Small intestine (tissue), 16 donors: ENCODE measurements at places on chromosomes 2 and 18. TPM values are rescaled to one million over a fixed set of nuclear protein-coding genes. Genes with fewer than 3 reads are reported as not detected.

DNA sequence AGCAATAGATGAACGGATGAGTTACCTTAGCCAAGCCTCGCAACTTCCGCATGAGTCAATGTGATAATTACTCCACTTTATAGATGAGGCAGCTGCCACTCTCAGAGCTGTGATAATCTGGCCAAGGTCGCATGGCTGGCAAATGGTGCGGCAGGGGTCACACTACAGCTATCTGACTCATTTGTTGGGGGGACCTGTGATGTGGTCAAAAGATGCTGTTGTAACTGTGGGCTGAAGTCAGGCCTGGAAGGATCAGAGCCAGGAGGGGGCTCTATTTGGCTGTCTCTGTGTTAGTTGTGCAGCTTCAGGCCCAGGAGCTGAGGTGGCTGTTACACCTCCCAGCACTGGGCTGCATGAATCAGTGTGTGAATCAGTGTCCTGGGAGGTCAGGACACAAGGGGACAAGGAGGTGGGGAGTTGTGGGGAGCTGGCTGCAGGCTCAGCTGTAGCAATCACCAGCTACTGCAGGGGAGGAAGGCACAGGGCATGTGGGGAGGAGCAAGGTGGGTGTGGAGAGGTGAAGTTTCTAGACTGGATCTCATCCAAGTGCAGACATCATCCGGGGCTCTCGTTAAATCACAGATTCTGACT lies 33.1 kb downstream of the NGEF start:
- peak; percentile 81 for DNase-seq

DNA sequence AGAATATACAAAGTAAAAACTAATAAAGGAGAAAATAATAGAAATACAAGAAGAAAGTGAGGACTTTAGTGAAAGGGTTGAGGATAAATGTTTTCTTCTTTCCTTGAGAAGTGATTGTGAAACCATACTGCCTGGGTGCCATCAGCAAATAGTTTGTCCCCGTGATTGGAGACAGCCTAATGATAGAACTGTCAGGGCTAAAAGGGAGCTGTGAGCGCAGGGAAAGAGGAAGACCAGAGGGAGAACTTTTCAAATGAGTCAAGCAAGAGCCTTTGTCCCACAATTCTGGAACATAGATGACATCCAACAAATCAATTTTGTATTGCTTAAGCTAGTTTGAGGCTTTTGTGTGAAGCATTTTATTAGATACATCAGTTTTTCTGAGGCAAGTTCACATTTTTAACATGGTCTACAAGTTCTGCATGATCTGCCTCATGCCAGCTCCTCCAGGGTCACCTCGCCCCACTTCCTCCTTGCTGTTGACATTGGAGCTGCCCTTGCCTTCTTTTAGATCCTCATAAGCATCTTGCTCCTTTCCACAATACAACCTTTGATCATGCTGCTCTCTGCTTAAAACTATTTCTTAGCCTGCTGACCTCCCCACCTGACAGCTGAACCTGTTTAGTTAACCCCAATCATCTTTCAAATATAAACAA lies 213.4 kb upstream of the REG3G start:
- DNase-seq: no peak

DNA sequence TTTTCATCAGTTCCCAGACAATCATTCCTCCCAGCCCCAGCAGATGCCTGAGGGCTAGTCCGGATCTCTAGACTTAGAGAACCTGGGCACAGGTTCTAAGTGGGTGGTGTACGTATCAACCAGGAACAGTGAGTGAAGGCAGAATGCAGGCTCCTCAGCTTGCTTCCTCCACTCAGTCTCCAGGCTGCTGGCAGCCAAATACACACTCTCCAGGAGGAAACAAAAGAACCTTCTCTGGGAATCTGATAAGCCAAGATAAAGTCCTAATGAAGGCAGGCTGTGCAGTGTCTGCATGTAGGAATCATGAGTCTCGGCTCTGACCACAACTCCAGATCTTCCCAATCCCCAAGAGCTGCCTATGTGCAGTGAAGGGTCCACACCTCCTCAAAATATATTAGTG lies 245.7 kb downstream of the SP3 start:
- peak; percentile 24 for DNase-seq

The DSG2 gene
- polyA plus RNA-seq: 66.9 TPM

GRCh38 chr18:22536558-22536957 lies 118.8 kb upstream of the CTAGE1 start:
- DNase-seq: no peak

The PSMA8 gene
- polyA plus RNA-seq: not detected

- DNase-seq: no peak
Observed at GRCh38 chr2:17915099-17915498, 36.6 kb downstream of the KCNS3 start.

DNA sequence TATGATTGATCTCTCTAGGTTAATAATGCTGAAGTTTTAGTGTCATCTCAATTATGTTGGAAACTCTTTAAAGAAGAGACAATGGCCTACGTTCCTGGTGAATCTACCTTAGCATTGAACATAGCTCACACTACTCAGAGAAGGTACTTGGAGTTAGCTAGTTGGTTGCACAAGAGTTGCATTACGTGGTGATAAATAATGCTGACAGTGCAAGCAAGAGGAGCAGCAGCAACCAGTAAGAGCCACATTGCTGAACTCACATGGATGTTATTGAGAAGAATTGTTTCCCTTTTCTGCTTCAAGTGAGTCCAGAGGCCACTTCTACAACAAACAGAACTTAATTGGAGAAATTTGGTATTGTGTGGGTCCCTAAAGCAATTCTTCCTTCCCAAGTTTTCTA lies 737.1 kb downstream of the TDRD15 start:
- no peak for DNase-seq

DNA sequence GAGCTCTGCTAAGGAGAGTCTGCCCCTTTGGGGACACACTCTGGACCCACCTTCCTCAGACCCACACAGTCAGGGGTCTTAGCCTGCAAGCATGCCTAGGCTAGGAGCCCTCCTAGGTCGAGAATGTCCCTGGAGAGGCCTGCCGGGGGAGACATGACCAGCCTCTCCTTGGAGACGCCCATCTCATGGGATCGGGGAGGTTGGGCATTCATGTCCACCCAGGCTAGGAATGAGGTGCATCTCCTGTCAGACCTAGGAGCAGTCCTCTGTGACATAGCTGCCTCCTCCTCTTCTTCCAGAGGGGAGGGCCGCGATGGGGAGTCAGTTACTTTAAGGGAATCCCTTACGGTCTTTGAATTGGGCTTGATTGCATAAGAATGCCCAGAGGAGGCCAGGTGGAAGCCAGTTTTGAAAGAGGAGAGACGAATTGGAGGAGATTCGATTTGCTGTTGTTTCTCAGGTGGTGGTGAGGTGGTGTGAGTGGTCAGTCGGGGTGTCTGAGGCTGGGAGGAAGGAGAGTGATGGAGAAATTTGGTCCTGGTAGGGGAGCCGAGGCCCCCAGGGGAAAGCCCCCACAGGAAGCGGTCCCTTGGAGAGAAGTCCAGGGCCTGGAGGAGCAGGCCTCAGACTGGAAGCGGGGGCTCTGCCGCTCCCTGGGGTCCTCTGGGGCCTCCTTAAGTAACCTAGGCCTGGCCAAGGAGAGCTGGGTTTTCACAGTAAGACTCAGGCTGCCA lies 241.3 kb downstream of the DYSF start:
- no peak for DNase-seq

GRCh38 chr18:39951142-39951720 lies 2003.8 kb upstream of the PIK3C3 start:
- DNase-seq: no peak

DNA sequence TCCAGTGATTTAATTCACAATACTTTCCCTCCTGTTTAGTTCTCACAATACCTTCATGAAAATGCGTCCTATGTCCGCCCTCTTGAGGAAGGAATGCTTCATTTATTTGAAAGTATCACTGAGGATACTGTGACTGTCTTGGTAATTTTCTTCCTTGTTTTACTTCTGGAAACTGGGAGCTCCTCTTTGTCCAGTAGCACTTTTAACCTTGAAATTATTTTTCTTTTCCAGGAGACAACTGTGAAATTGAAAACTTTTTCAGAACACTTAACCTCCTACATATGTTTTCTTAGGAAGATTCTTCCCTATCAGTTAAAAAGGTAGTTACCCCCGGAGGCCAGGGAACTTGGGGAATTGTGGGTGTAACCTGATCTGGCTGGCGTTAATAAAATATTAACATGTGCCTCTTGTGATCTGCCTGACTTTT lies 58.9 kb upstream of the STON1 start:
- peak; percentile 85 for DNase-seq

DNA sequence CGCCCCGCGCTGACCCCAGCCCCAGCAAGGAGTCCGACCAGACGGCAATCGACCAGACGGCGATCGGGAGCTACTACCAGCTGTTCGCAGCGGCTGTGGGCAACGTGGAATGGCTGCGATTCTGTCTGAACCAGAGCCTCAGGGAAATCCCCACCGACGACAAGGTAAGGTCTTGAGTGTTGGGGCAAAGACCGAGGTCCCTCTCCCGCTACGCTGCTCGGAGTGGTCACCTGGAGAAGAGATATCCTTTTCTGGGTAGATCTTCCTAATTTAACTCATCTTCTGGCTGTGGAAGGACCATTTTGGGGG lies 704 bp downstream of the ANKRD53 start:
- DNase-seq: no peak

- DNase-seq: no peak
Observed at GRCh38 chr18:79922971-79923411, 28.5 kb downstream of the SLC66A2 start.

DNA sequence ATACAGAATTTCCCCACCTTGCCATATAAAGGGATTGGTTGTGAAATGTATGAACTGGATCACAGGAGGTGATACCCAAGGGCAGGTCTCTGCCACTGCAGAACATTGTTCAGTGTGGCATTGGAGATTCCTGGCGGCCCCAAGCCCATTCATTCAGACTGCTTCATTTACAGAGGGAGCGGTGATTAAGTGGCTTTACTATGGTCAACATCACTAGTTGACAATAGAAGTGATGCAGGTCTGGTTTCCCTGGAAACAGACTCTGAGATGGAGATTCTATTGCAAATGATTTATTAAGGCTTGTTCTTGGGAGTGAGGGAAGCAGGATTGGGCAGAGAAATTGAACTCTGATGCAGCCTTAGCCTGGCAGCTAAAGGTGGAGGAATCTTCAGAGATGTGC lies 62.4 kb downstream of the ZDBF2 start:
- no peak for DNase-seq

The UPP2 gene
- polyA plus RNA-seq: not detected

The NLRC4 gene
- polyA plus RNA-seq: 1.1 TPM

DNA sequence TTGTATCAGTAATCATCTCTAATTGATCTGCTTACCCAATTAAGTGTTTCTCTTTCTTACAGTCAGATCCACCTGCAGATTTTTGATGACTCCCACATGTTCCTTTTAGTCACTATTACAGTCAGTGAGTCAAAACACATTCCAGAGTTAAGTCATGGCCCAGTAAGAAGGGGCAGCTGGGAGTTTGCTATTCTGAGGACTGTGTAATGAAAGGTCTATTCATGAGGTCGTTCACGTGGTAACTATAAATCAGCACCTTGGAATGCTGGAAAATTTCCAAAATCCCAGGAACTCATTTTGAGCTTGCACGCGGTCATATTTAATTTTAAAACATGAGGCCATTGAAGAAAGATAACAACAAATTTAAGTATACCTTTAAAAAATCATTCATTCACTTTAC lies 252.5 kb downstream of the XIRP2 start:
- DNase-seq: no peak

The SELENOI gene
- polyA plus RNA-seq: 4.5 TPM

DNA sequence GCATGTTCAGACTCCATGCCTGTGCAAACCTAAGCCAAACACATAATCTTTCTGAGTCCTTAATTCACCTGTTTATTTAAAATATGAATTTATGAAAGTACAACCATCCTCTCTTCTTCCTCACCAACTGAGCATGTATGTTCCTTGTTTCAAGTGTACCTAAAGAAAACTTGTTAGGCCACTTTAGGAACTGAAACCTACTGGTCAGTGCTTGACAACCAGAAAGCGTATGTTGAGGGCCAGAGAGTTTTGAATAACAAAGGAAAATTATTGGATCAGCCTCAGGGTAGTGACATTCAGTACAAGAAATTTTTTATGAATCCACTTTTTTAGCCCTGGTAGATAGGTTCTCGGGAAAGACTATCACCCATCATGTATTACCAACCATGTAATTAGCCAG lies 847.6 kb upstream of the CELF4 start:
- no peak for DNase-seq

- DNase-seq: no peak
Observed at GRCh38 chr2:28247290-28247689, 145.4 kb upstream of the FOSL2 start.
